ENCODE measurements at places on chromosomes 7 and 10.

- no peak for DNase-seq
Observed at GRCh38 chr7:45657136-45657889, 83.1 kb downstream of the ADCY1 start.

DNA sequence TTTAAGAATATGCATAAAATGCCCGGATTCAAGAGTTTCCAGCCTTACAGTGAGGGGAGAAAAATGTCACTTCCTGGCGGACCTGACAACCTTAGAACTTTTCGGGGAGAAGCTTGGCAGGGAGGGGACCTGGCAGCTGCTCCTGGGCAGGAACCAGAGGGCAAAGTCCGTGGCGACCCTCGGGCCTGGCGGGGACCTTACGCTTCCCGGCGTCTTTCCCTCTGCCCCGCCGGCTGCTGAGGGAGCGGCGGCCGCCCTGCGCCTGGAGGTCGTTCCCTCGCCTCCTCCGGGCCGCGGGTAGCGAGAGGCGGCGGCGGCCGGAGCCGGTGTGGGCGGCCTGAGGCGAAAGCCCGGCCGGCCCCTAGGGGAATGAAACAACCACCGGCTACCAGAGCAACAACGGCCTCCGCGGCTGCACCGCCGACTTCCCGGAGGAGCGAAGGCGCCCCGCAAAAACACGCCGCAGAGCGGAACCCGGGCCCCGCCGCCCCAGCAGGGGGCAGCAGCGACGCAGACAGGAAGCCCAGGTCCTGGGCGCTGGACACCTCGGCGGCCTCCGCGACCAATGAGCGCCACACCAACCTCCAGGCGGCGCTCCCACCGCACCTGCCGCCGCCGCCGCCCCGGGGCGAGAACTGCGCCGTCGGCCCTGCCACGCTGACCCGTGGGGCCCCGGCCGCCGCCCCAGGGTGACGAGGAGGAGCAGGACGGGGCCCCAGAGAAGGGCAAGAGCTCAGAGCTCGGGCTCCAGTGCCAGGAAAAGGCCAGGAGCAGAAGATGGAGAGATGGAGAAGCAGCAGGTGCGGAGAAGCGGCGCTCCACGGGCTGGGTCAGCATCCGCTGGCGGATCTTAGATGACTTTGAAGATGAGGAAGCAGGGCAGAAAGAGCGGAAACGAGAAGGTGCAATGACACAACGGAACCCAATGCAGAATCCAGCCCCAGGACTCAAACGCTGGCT lies 10.5 kb upstream of the ACSM6 start:
- peak; percentile 79 for DNase-seq

DNA sequence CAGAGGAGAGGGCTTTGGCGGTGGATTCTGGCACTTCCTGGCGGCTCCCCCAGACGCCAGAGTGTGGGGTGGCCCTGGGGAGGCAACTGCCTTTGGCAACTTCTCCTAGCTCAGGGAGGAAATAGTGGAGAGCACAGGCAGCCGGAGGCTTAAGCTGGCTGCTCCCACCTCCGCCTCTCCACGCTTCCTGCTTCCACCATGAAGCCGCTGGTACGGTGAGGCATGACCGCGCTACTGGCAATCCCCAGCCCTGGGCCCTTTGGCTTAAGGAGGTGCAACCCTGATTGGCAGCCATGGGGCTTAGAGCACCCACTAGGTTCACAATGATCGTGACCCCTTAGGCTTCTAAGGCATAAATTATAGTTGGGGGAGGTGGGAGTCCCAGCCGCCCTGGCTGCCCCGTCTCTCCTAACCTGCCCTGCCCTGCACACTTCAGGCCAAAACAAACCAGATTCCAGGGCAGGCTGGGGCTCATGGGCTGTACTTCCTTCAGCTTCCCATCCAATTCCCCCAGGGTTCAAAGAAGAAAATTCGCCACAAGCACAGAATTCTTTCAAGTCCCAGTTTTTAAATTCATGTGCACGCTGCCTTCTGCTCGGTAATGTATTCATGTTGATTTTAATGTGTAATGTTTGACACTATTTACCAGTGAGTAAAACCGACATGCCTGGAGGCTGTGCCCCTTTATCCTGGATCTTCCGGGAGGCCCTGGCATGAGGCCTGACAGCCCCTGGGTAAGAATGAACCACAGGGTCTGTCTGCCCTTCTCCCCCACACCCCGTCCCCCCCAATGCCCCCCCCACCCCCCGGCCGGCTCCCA lies 90.7 kb upstream of the LRRC4 start:
- no peak for DNase-seq

DNA sequence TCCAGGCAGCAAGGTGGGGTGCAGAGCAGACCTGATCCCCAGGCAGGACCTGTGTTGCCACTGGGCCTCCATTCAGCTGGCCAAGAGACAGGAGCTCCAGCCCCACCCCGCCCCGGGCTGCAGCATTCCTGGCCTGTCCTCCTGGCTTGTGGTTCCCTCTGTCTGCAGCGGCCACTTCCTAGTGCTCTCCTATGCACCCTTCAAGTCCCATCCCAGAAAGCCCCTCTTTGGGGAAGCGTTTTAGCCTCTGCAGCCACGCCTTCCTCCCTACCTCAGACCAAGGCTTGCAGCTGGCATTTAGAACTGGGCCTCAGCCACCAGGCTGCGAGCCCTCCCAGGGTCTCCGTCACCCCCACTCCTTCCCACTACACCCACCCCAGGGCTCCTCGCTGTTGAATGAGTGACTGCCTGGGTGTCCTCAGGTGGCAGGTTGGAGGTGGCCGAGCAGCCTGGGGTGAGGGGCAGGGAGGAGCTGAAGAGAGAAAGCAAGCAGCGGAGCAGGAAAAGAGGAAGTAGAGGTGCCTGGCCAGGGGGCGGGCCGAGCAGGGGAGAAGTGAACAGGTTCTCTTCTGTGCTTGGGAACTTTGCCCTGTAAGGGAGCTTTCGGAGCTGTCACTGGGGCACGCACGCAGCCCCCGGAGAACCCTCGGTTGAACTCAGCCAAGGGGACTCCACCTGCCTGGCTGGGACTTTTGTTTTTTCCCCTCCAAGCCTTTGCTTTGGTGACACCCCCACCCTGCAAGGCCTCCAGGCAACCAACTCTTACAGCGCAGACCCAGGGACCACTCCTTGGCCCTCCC lies 109.1 kb upstream of the TNRC18 start:
- no peak for DNase-seq

DNA sequence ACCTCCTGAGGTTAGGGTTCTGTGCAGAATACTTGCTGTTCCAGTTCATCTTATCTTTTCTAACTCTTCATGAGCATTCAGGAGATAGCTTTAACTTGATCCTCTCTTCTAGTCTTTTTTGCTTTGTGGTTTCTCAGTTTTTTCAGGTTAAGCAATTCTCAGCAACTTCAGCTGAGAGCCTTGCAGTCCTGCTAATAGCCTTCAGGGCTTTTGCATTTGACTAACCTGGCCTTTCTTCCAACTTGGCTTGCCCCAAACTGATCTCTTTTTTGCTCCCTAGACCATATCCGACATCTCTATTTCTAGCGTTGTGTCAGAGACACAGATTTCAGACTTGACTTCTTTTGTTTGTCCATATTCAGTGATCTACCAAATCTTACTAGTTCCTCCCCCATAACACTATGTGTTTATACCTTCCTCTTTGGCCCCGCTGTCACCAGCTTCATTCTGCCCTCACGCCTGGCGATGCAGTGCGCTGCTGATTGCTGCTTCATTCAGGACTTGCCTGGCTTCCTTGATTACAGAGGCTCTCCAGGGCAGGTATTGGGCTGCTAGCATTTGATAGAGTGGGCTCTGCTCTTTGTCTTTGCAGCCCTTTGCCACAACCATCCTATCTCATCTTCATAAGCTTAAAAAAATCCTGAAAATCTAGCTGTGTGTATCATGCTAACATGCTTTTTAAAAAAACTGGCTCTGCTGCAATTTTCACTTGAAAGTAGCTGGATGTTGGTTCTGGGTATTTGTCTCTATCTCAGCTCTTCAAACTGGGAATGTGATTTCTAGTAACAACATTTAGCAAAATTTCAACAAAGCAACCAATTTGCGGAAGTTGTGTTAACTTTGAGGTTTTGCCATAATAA lies 9.6 kb downstream of the CUL1 start:
- no peak for DNase-seq

GRCh38 chr10:90983914-90984549 lies 63.1 kb upstream of the ANKRD1 start:
- no peak for DNase-seq
